ENCODE measurements at places on chromosomes 11 and 22.

DNA sequence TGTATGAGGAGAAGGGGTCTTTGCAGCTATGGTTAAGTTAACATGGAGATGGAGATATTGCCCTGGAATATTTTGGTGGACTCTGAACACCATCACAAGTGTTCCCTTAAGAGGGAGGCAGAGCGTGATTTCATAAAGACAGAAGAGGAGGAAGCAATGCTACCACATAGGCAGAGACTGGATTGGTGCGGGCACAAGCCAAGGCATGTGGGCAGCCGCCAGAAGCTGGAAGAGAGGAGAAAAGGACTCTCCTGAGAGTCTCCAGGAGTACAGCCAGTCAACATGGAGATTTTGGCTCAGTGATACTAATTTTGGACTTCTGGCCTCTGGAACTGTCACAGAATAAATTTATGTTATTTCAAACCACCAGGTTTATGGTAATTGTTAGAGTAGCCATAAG is 231.6 kb downstream of the OPCML start:
- no peak overlapping the region for H3K27ac ChIP-seq
- H3K4me3 ChIP-seq, result no peak overlapping the region
- H3K4me1 ChIP-seq, result no peaks in the 10 kb centered on the region
- no peaks in the 10 kb centered on the region for H3K36me3 ChIP-seq

GRCh38 chr11:12119502-12119901 is 9.1 kb downstream of the MICAL2 start:
- H3K27ac ChIP-seq, result no peak overlapping the region
- peaks cover 31% of the 10 kb centered on the region for H3K4me1 ChIP-seq
- H3K27me3 ChIP-seq, result no peaks in the 10 kb centered on the region
- no peak overlapping the region for H3K4me3 ChIP-seq
- H3K36me3 ChIP-seq, result 0 out of 2 replicates have a peak, but pooled peaks cover 3% of the 10 kb centered on the region

GRCh38 chr11:11501546-11502262 is 120.1 kb downstream of the GALNT18 start:
- no peak overlapping the region for H3K4me3 ChIP-seq
- no peak overlapping the region for H3K27ac ChIP-seq
- H3K36me3 ChIP-seq, result no peaks in the 10 kb centered on the region
- no peak for DNase-seq
- no peaks in the 10 kb centered on the region for H3K4me1 ChIP-seq

DNA sequence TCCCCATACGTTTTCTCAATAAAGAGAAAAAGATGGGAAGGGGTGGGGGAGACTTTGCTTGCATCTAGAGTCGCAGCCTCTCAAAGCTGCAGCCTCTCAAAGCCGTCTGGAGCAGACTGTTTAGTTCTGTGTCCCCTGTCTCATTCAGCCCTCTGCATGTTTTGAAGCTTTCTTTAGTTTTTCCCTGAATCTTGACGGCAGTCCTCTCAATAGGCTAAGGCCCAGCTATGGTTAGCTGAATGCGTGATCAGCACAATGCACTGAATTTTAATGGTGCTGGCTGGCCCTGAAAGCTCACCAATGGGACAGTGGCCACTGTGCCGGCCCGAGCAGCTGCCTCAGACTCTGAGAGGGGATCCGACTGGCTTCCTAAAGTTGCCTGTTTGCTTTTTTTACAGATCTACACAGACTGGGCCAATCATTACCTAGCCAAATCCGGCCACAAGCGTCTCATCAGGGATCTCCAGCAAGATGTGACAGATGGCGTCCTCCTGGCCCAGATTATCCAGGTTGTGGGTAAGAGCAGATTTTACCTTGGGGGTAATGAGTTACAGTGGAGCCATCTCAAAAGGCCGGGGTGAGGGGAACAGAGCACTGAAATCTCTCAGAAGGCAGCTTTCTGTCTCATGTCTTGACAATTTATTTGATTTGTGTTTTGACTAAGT is 119.6 kb downstream of the NAV2 start:
- no peak for DNase-seq
- H3K27me3 ChIP-seq, result no peaks in the 10 kb centered on the region
- no peak overlapping the region for H3K27ac ChIP-seq
- no peak overlapping the region for H3K4me3 ChIP-seq
- H3K36me3 ChIP-seq, result peaks cover 12% of the 10 kb centered on the region

- H3K4me3 ChIP-seq, result no peak overlapping the region
- H3K27me3 ChIP-seq, result no peaks in the 10 kb centered on the region
- H3K36me3 ChIP-seq, result no peaks in the 10 kb centered on the region
- H3K4me1 ChIP-seq, result no peaks in the 10 kb centered on the region
- H3K27ac ChIP-seq, result no peak overlapping the region
Measured at GRCh38 chr22:49432897-49433443, 394.7 kb downstream of the BRD1 start.

DNA sequence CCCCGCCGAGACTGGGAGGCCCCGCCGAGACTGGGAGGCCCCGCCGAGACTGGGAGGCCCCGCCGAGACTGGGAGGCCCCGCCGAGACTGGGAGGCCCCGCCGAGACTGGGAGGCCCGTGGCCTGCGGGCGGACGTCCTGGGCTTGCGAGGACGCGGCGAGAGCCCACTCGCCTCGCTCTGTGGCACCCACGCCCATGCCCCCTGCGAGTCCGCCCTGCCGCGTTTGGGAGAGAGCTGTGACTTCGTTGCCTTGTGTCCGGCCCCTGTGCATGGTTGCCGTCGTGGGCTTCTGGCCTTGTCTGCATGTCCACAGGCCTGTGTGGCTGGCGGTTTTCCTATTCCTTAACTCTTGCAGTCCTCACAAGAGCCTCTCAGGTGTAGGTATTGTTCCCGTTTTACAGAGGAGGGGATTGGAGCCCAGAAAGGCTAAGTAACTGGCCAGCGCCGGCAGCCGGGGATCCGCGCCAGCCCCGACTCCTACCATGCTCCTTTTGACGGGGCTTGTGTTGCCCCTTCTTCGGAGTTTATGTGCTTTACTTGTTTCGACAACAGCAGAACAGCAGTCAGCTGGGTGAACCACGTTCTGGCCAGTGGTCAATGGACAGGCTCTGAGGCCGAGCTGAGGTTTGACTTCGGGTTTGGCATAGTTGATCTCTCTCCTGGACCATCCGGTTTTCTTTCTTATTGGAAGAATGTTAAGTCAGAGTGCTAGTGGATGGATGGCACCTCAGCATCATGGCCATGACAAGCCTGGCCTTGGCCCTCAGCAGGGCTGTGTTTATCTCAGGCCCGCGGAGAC is 741 bp downstream of the PHRF1 start:
- H3K4me3 ChIP-seq, result peak overlapping the region; percentile 92
- H3K27me3 ChIP-seq, result no peaks in the 10 kb centered on the region
- H3K36me3 ChIP-seq, result no peaks in the 10 kb centered on the region
- H3K4me1 ChIP-seq, result peaks cover 23% of the 10 kb centered on the region
- peak overlapping the region; percentile 67 for H3K27ac ChIP-seq
- peak; percentile 46 for DNase-seq

GRCh38 chr11:36002796-36003195 is 58.9 kb downstream of the LDLRAD3 start:
- H3K27ac ChIP-seq, result no peak overlapping the region
- DNase-seq, result no peak
- H3K4me3 ChIP-seq, result no peak overlapping the region
- no peaks in the 10 kb centered on the region for H3K4me1 ChIP-seq

- H3K27me3 ChIP-seq, result no peaks in the 10 kb centered on the region
- no peak overlapping the region for H3K27ac ChIP-seq
- H3K4me1 ChIP-seq, result no peaks in the 10 kb centered on the region
- H3K36me3 ChIP-seq, result peaks cover 19% of the 10 kb centered on the region
Measured at GRCh38 chr11:63761188-63761587, 7.4 kb downstream of the ZFTA start.

- no peak overlapping the region for H3K4me3 ChIP-seq
- H3K27ac ChIP-seq, result peak overlapping the region; percentile 9
- H3K27me3 ChIP-seq, result no peaks in the 10 kb centered on the region
- H3K36me3 ChIP-seq, result no peaks in the 10 kb centered on the region
- peaks cover 22% of the 10 kb centered on the region for H3K4me1 ChIP-seq
- DNase-seq, result peak; percentile 73
Measured at GRCh38 chr11:106925245-106925644, 93.0 kb downstream of the GUCY1A2 start.

DNA sequence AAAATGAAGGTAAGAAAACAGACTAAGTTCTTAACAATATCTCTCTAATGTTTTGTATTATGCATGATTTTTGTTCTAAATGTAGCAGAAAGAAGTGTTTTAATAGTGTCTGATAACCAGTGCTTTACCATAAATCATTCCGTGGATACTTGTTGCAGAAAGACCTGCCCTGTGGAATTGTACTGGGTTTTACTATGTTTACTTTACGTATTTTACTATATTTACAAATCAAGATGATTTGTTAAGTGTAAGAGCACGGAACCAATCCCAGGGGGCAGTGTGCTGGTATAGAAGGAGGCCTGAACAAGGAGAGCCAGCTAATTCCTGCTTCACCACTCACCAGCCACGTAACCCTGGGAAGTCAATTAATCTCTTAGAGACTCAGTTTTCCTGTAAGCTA is 1.4 kb downstream of the HTR3B start:
- no peaks in the 10 kb centered on the region for H3K4me1 ChIP-seq
- H3K27me3 ChIP-seq, result peaks cover 50% of the 10 kb centered on the region
- peak; percentile 38 for DNase-seq
- H3K36me3 ChIP-seq, result no peaks in the 10 kb centered on the region

DNA sequence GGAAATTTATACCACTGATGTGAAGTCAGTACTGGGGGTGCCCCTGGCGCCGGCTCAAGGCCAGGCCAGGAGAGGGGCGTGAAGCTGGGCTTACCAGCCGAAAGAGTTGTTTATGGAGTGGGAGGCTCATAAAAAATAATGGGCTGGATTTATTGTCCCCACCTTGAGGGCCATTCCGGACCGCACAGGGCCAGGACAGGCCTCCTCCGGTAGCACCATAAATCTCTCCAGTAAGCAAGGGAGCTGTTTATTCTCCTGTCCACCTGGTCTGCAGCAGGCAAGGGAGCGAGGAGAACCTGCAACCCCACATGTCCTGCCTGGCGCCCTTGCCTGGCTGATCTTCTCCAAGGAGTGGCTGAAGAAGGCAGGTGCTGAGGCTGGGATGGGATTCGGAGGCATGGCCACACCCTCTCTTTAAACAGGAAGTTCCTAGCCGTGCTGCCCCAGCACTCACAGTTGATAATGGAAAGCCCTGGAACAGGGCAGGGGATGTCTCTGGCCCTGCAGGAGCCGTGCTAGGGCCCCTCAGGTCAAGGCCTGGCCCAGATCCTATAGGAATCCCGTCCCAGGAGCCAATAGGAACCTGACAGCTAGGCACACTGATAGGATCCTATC is 65.1 kb downstream of the SCUBE1 start:
- no peak overlapping the region for H3K4me3 ChIP-seq
- H3K27me3 ChIP-seq, result peaks cover 5% of the 10 kb centered on the region
- H3K4me1 ChIP-seq, result no peaks in the 10 kb centered on the region
- no peaks in the 10 kb centered on the region for H3K36me3 ChIP-seq
- H3K27ac ChIP-seq, result no peak overlapping the region

- H3K4me3 ChIP-seq, result no peak overlapping the region
- H3K36me3 ChIP-seq, result no peaks in the 10 kb centered on the region
- no peaks in the 10 kb centered on the region for H3K4me1 ChIP-seq
- DNase-seq, result no peak
- H3K27me3 ChIP-seq, result no peaks in the 10 kb centered on the region
- H3K27ac ChIP-seq, result no peak overlapping the region
Measured at GRCh38 chr22:19929586-19930550, 11.7 kb upstream of the COMT start.

DNA sequence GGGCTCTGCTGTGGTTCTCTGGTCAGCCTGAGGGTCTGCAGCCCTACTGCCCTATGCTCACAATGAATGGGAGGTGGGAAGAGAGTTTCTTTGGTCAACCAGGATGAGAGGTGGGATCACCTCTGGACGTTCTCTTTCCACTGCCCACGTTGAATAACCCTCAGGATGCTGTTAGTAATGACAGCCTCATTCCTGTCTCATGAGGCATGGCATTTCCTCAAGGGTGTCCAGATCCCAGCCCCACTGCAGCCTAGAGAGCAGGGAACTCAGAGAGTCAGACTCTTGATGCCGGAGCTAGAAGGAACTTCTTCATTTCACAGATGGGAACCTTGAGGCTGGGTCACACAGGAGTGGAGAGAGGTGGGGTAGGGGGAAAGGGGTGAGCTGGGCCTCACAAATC is 196.0 kb downstream of the CEP164 start:
- 0 out of 2 replicates have a peak, but pooled peaks cover 7% of the 10 kb centered on the region for H3K4me1 ChIP-seq
- H3K4me3 ChIP-seq, result no peak overlapping the region
- peaks cover 19% of the 10 kb centered on the region for H3K27me3 ChIP-seq
- peak; percentile 84 for DNase-seq
- H3K27ac ChIP-seq, result no peak overlapping the region

DNA sequence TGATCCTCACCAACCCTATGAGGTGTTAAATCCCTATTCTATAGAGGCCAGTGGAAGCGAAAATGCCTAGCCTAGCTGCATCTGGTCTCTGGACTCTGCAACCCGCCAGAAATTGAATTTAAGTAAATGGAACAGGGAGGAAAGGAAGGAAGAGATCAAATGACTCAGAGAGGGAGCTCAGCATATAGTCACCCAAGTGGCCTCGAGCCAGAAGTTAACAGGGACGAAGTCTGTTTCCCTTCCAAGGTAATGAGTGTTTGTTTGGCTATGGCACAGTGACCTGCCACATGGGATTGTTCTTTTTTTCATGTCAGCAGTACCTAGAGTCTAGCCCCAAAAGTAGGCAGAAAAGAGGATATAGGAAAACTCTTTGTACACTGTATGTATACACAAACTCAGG is 66.3 kb downstream of the PAK1 start:
- H3K4me1 ChIP-seq, result peaks cover 25% of the 10 kb centered on the region
- peak; percentile 97 for DNase-seq
- no peaks in the 10 kb centered on the region for H3K36me3 ChIP-seq
- H3K27me3 ChIP-seq, result no peaks in the 10 kb centered on the region

DNA sequence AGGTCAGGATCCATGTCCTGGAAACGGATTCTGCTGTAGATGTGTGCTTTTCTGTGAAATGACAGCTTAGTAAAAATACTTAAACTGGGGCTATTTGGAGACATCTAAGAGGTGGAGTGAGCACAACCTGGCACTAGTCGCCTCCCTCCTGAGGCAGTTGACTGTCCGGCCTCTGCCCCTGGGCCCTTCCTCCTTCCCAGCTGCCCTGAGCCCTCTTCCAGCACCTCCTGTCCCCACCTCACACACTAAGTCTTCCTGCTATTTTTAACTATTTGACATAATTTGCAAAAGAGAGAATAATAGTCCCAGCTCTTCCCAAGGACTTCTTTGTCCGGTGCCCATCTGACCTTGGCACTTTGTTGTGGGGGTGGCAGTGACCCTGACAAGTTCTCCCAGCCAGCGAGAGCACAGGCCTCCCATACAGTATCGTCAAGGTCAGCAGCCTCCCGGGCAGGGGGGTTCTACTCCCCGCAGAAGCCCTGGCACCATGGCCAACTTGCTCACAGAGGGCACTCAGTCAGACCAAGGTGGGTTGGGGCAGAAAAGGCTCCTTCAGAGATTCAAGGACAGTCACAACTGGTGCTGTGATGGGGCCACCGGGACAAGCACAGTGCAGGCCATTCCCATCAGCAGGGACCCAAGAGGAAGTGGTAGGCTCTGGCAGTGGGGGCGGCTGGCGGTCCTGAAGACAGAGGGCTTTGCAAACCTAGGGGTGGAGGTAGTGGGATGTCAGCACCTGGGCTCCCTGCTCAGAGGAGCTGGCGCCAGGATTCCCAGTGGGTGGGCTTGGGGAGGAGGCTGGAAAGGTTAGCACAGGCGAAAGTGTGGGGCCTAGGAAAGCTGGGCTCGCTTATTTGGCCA is 5.5 kb upstream of the NEAT1 start:
- 0 out of 2 replicates have a peak, but pooled peaks cover 4% of the 10 kb centered on the region for H3K36me3 ChIP-seq
- DNase-seq, result peak; percentile 52
- H3K27me3 ChIP-seq, result no peaks in the 10 kb centered on the region
- H3K4me3 ChIP-seq, result peak overlapping the region; percentile 64
- H3K4me1 ChIP-seq, result peaks cover 52% of the 10 kb centered on the region
- peak overlapping the region; percentile 100 for H3K27ac ChIP-seq
